ENCODE measurements at places on chromosomes 12 and 14.
A peak's percentile ranks its signal among the peaks of the same experiment; 100 is the strongest.

DNA sequence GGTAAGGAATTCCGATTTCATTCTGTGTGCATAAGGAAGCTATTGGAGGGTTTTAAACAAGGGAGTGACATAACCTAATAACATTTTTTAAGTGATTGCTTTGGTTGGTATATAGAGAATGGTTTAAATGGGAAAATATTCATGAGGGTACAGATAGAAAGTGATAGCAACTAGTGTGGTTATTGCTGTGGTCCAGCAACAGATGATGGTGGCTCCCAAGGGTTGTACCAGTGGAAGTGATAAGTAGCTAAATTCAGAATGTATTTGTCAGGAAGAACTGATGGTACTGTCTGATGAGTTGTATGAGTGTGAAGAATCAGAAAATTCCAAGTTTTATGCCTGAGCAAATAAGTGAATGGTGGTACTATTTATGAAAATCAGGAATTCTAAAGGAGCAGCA, 2.6 kb upstream of the CNOT2 start:
- DNase-seq = no peak

DNA sequence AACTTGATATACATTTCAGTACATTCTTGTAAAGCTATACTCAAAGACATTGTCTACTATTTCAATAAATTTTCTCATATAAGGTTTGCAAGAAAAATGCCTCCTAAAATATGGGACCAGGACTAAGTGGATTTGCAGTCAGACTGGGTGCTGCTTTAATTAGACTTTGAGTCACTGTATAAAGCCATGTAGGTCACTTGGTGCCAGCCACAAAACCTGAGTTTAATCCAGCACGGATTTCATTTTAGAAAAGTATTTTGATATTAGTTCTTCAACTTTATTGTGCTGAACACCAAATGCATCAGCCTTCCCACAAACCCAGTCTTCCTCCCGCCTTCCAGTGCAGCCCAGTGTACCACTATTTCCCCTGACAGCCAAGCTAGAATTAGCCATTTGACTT, 9.9 kb upstream of the NID2 start:
- DNase-seq = no peak

DNA sequence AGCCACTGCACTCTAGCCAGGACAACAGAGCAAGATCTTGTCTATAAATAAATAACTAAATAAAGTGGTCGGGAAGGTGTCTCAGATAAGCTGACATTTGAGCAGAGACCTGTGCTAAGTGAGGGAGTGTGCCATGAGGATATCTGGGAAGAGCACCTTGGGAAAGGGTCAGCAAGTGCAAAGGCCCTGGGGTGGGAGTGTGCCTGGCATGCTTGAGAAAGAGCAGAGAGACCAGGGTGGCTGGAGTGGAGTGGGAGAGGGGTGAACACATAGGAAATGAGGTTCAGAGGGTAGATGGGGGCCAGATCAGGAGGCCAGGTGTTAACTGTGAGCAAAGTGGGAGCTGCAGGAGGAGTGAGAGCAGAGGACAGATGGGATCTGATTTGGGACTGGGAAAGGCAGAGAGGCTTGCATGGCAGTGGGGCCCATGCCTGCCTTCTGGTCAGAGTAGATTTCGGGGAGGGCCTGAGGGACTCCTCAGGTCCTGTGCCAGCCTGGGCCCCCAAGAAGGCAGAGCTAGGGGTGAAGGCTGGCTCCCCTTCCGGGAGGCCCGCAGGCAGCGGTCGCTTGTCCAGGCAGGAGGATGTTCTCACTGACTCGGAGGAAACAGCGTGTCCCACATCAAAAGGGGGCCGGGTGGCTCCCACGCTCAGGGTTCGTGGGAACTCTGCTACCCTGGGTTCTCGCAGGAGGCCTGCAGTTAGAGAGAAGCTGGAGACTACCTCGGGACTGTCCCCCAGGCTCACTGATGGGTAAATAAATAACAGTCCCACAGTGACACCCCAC, 32.6 kb downstream of the DTX1 start:
- DNase-seq = no peak

- DNase-seq = peak; percentile 53
These were observed 87.6 kb downstream of the SEC23A start for GRCh38 chr14:39015360-39015961.

DNA sequence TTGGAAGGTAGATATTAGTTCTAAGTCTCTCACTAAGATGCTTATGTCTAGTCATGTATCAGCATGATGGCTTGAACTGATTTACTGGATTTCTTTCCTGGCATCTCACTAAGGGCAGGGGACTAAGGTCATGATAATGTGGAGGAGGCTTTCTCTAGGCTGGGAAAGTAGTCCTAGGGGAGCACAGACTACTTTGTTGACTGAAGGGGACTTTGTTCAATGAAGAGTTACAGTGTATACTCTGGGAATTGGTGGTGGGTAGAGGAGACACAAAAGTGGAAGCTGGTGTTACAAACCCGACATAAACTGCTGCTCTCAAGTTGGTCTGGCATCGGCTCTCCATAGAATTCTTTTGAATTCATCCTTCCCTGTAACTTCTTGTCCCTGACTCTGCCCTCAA, 75.2 kb downstream of the SAMD4A start:
- DNase-seq = no peak

- no peak for DNase-seq
These were observed 29.0 kb downstream of the ACTN1 start for GRCh38 chr14:68950111-68950510.

DNA sequence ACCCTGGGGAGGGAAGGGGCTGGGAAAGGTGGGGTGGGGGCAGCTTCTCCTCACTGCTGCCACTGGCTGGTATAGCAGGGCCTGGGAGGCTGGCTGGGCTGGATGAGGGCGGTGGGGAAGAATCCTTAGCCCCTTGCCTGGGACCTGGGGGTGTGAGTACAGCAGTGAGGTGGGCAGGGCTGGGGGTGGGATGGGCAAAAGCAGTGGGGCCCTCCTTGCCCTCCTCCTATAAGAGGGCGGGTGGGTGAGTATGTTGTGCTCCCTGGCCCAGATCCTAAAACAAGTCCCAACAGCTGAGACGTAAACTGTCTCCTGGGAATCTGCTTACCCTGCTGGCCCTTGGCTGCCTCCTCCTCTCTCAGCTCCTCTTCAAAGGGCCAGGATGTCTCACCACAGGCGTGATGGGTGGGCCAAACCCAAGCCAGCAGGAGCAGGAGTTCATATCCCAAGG, 2.2 kb downstream of the NCKAP5L start:
- peak; percentile 78 for DNase-seq

GRCh38 chr14:68042586-68043210, 223.1 kb downstream of the RAD51B start:
- peak; percentile 37 for DNase-seq

DNA sequence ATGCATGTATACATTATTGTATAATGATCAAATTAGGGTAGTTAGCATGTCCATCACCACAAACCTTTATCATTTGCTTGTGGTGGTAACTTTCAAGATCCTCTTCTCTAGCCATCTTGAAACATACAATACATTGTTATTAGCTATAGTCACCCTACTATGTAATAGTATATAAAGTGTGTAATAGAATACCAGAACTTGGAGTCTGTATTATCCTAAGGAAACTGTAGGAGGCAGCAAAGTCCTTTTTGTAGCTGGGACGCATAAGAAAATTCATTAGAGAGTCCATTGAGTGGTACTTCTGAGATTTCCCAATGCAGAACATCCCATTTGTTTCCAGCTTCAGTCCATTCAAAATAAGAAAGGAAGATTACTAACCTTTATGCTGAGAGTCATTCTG, 325.9 kb upstream of the LRFN5 start:
- DNase-seq = peak; percentile 2

DNA sequence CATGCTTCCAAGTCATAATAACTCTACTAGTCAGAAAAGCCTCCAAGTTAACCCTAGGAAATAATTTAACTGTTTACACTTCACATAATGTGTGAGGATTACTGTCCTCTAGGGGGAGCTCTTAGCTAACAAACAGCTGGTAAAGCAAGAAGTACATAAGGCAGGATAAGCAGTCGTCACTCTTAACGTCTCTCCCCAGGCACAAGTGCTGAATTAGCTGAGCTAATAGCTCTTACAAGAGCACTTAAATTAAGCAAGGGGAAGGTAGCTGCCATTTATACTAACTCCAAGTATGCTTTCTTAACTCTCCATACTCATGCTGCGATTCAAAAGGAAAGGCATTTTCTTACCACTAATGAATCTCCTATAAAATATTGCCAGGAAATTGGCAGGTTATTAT, 79.3 kb upstream of the TSPAN11 start:
- peak; percentile 46 for DNase-seq

DNA sequence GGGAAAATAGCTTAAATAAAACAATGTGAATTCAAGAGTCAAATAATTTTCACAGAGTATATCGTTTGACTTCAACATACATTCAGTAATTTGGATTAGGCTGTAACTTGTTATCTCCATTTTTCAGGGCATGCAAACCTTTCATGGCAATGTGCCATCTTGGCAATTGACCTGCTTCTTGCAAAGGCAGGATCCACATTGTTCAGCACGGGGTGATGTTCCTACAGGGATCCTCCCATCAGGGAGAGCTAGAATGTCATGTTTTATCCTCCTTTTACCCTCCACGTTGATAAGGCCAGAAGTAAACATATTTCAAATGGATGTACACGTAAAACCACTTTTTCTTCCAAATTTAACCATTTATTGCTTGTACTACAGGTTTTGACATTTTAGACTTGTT, 314.4 kb downstream of the GALC start:
- DNase-seq = no peak

GRCh38 chr12:57280211-57281062, 29.4 kb upstream of the STAC3 start:
- DNase-seq = no peak

DNA sequence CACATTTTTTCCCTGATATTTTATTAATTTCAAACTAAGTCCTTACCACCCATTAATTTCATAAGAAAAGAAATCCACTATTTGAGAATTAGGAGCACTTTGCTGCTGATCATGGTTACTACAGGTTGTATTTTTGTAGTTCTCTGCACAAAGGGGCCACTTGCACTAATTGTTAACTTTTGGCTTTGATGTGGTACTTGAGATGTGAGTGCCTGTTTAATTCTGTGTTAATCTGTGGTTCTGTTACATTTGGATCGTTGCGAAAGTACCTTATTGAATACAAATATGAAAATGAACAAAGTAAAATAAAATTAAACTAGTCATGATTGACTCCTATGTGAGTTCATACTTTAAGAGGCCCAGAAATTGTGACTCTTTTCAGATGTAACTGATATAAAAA, 374.9 kb upstream of the RGS6 start:
- DNase-seq = no peak

DNA sequence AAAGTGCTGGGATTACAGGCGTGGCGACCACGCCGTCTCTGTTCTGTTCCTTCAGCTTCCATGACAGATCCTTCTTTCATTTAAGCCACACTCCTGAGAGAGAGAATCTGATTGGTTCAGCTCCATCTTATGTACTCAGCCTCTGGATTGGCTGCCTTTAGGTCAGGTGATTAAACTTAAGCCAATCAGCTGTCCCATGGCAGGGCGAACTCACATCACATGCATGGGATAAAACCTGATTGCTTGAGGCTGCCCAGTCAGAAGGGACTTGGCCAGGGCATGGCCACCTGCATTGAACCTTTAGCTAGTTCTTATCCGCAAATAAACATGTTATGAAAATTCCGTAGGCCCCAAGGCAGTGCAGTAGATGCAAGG, 274.2 kb downstream of the SUDS3 start:
- DNase-seq = no peak

DNA sequence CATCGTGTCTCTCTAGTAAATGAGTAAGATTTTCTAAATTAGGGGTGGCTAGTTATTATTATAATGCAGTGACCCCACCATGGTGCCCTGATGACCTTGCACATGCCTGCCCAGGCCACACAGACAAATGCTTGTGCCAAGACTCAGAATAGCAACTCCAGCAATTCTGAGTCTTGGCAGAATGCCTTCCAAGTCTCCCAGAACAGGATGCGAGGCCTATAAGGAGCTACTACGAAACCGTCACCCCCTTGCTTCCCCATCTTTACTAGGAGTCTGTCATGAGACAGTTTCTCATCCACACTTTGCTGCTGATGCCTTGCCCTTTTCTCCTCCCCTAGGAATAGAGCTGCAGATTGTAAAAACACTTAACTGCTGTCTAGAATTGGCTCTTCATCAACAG, 559.9 kb downstream of the TRHDE start:
- DNase-seq = peak; percentile 64

DNA sequence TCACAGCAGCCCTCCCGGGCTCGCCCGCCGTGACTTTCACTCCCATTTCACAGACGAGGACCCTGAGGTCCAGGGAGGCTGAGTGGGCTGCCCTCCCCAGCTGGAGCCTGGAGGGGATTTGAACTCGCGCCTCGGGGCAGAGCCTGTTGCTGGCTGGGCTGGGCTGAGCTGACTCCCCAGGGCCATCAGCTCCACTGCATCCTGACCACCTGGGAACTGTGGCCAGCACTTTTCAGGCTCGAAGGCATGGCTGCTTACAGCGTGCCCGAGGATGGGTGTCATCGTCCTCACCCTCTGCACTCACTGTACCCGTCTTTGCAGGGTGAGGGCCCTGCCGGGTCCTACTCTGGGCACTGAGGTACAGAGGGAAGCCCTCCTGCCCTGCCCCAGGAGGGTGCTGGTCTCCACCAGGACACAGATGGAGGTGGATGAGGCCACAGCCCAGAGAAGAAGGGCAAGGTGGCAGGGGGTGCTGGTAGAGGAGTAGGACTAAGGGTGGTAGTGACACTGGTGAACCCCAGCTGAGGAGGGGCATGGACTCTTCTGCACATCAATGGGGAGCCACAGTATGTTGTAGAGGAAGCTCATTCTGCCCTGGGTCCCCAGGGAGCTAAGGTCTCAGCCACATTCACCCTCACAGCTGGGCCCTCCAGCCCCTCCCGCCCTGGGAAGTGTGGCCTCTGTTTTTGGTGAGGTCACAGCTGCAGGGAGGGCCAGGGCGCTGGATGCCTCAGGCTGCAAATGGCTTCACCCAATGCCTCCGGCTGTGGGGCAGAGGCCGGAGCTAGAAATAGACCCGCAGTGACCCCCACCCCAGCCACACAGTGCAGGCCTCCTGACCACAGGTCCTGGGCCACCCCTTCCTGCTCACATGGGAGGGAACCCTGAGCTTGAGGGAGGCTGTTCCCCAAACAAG, 365.1 kb upstream of the SFSWAP start:
- DNase-seq = peak; percentile 6

GRCh38 chr12:132948146-132949066, 7.7 kb downstream of the ZNF605 start:
- no peak for DNase-seq

GRCh38 chr12:19683178-19683927, 244.1 kb downstream of the AEBP2 start:
- no peak for DNase-seq

- no peak for DNase-seq
These were observed 133.1 kb downstream of the MED13L start for GRCh38 chr12:116144384-116144783.

Data from muscle of leg (tissue), 16 donors.